ENCODE measurements at places on chromosomes 7 and 10.

- DNase-seq, result no peak
Measured at GRCh38 chr10:58641095-58641531, 128.4 kb downstream of the BICC1 start.

DNA sequence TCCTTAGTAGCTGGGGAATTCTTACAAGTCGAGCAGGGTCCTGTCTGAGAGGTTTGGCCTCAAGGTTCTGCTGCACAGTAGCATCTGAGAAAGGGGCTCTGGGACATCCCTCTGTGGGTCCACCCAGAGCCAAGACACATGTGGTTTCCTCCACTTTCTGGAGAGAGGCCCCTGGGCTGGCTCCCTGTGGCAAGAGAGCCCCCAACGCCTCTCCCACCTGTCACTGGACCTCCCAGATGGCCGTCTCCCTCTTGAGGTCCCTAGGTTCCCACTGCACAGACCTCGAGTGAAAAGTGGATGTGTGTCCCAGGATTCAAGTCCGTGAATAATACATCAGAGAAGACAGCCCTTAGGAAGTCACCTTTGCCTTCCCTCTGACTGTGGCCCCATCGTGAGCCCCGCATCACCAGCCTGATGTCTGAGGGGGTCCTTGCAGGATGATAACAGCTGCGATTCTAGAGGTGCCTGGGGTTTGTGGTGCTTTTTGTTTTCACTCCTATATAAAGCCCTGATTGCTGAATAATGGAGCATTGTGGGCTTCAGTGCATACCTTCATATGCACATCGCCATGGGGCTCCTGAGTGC is 319.0 kb downstream of the GLRX3 start:
- no peak for DNase-seq

DNA sequence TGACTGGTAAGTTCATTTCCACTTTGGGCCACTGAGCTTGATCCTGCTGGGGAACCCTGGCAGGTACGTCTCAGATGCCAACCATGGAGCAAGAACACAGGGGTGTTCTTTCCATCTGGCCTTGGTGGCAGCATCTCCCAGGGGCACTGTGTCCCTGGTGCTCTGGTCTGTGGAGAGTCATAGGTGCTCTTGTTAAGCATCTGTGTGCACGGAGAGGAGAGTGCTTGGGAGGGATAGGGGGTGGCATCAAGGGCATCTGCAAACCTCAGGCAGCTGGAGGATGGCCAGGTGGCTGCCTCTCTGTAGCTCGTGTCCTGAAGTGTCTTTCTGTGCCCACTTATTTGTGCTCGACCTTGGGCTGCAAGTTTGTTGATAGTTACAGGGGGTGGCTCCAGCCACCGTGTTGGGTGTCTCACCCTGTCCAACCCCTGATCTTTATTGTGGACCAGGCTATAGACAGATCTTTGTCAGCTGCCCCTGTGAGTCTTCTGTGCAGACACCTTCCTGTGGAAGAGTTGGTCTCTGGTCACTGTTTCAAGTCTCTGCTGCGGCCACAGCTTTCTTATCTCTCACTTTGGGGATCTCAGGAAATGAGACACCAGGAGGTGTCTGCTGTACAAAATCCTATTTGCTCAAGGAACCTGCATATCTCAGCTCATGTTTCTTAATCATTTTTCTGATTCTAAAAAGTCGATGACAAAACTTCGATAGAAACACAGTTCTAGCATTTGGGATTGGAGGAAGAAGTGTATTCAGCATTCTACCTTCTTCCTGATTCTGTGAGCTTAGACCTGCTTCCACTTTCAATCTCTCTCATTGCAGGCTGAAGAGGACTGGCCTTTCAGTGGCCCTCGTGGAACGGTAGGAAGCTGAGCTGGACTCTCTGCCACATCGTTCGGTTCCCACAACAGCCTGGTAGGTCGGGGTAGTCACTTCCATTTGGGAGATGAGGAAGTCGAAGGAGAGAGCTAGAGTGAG is 17.2 kb upstream of the GIMAP8 start:
- no peak for DNase-seq

DNA sequence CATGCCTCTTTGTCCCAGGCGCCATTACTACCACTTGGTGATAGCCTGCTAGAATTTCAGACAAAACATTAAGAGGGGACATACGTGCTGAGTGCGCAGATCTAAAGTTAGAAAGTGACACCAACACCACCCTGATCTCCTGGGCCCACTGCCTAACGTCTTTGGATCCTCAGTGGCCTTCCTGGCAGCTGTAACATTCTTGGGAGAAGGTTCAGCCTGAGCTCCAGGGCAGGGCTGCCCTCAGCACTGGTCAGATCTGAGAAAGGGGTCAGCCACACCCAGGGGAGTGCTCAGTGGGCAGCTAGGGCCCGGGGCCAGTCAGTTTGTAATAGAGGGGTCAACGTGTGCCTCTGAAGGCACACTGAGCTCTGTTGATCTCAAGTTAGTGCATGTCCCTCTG is 48.4 kb downstream of the ZCCHC24 start:
- no peak for DNase-seq

- no peak for DNase-seq
Measured at GRCh38 chr10:113650172-113650571, 13.7 kb downstream of the NRAP start.

DNA sequence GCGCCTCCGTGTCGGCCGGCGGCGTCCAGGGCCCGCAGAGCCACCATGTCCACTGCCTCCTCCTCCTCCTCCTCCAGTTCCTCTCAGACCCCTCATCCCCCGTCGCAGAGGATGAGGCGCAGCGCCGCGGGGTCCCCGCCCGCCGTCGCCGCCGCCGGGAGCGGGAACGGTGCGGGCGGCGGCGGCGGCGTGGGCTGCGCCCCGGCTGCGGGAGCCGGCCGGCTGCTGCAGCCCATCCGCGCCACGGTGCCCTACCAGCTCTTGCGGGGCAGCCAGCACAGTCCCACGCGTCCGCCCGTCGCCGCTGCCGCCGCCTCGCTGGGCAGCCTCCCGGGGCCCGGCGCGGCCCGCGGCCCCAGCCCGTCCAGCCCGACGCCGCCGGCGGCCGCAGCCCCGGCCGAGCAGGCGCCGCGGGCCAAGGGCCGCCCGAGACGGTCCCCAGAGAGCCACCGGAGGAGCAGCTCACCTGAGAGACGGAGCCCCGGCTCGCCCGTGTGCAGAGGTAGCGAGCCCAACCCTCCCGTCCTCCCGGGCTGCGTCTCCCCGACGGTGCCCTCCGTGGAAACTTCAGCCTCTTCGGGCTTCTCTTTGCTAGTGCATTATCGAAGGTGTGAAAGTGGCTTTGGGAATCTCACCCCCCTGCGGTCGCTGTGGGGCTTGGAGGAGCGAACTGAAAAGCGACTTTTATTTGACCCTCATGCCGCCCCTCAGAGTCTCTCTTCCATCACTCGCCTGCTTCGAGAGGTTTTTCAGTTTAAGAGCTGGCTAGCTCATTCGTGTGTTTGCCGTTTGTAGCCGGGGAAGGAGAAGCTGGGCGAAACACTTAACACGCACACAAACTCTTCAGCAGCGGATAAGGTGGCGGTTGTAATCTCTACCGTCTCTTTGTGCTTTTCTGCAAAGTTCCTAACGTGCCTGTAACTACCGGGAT is 975 bp downstream of the GLCCI1 start:
- DNase-seq, result no peak

DNA sequence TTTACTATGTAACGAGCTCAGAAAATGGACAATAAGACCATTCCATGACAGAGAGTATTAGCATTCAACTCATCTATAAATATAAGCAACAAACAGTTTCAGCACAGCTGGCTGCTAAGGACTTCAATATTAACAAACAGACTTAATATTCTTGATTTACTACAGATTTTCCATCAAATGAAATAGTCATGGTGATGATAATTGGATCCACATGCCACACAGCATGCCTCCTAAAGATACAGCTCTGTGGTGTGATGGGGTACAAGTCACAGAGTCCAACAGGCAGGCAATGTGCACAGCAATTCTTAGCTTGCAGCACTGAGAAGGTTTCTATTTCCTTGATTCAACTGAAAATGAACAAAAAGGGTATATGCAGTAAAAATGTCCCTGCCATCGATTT is 54.0 kb downstream of the DOCK4 start:
- no peak for DNase-seq

- no peak for DNase-seq
Measured at GRCh38 chr7:18191862-18192625, 164.4 kb upstream of the PRPS1L1 start.

DNA sequence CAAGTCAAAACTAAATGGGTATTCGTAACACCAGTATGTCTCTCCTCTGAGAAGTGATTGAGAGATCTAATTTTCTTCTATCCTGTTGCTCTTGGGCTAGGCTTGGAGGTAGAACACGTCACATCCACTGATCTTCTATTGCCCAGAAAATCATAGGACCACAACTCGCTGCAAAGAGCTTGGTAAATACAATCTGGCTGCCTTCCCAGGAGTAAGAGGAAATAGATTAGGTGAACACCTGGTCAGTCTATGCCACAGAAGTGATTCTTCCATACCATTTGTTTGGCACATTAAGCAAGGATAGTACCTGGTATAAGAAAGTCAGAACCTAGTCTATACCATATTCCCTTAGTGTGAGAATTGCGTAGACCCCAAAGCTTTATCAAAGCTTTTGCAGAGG is 129.3 kb upstream of the PHYHIPL start:
- DNase-seq, result no peak

GRCh38 chr10:90912174-90912573 is 8.7 kb downstream of the ANKRD1 start:
- no peak for DNase-seq

- no peak for DNase-seq
Measured at GRCh38 chr7:158362912-158363905, 224.4 kb downstream of the PTPRN2 start.

DNA sequence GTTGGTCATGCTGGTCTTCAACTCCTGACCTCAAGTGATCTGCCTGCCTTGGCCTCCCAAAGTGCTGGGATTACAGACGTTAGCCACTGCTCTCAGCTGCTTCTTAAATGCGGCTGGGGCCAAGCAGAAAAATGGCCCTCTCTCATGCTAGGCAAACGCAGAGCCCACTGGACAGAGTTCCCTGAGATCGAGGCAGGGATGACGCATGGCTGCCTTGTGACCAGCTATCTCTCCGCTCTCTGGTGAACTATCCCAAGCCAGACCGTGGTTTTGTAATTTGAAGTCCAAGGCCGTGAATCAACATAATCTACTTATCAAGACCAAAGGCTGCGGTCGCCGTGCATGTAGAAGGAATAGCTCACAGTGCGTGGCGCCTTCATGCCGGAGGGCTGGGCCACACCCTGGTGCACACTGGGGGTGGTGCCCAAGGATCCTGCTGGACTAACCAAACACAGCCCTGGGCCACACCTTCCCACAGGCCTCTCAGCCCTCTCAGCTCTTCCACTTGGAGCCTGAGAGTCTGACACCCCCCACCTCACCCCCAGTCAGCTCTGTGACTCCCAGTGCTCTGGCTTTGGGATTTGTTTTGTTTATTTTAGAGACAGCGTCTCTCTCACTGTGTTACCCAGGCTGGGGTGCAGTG is 88.1 kb upstream of the CUX1 start:
- no peak for DNase-seq

DNA sequence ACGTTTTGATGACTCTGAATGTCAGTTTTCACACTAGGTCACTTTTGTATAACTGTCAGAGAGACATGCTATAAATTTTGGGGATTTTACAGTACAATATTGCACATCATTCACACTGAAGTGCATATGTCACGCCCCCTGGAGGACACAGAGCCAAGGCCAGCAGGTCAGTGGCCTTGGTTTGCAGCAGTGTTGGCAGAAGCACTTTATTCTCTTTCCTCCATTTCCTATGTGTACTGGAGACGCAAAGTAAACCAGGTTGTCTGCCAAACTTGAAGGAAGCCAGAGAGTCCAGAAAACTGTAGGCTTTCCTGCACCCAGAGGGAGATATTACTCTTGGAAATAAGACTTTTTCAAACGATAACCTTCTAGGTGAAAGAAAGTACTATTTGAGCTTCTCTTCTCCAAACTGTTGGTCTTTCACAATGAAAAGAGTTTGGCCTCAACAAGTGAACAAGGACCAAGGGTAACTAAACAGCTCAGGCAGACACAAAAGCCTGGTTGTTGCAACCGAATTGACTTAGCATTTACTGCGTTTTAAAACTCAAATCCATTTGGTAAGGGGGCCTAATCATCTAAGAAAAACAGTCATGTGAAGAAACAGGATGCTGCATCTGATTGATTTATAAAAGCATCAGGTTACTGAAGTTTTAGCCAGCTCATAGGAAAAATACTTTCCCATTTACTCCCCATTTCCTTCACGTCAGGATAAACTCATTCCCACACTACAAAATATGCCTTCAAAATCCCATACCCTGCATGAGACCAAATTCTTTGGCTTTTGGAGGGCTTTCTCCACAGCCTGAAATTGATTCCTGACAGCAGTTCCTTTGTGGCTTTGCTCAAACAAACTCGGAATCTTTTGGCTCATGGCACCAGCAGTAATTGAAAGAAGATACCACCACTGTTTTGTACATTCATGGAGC is 83.0 kb upstream of the SEC61G start:
- DNase-seq, result no peak

GRCh38 chr7:26574476-26574875 is 282.8 kb downstream of the SNX10 start:
- DNase-seq, result no peak

DNA sequence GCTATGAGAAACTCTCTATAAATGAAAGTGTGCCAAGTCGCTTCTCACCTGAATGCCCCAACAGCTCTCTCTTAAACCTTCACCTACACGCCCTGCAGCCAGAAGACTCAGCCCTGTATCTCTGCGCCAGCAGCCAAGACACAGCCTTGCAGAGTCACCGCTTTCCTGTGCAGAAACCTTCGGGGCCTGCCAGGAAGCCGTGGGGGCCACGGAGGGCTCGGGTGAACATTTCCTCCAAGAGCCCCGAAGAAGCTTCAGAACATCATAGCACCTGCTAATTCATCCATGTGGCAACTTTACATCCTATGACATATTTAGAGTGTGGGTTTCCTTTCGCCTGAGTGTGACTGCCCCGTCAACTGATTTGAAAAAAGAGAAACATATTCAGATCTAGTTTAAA is 55.7 kb upstream of the PRSS58 start:
- DNase-seq, result no peak

- no peak for DNase-seq
Measured at GRCh38 chr10:50224330-50224952, 26.9 kb downstream of the ASAH2 start.

- DNase-seq, result no peak
Measured at GRCh38 chr7:13262929-13263530, 575.6 kb downstream of the ARL4A start.

- no peak for DNase-seq
Measured at GRCh38 chr7:3307435-3307834, 6.4 kb downstream of the SDK1 start.

DNA sequence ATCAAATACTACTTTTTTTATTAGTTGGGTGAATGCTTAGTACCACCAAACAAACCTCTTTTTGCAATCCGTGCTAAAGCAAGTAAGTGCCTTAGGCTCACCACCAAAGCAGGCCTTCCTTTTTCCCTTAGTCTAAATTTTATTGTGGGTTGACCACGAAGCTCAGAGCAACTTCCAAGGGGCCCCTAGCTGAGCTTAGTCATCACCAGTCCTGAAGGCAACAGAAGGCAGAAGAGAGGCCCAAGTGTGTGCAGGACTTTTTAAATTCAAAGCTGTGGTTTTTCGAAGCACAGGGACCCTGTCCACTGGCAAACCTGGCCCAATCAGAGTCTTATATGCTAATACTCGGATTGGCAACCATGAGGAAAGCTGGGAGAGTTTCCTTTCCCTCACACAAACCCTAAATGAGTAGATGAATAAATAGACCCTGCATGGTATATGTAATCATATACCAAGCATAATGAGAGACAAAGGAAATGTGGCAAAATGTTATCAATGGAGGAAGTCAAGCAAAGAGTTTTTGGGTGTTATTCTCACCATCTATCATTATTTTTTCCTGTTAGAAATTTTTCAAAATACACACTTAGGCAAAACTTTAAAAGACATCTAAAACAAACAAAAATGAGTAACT is 453.2 kb upstream of the GALNT17 start:
- no peak for DNase-seq

GRCh38 chr10:117260084-117260483 is 19.2 kb downstream of the SLC18A2 start:
- DNase-seq, result no peak

All from activated CD8-positive, alpha-beta memory T cell treated with anti-CD3 and anti-CD28 coated beads for 1 hour (primary cell).